ENCODE measurements at places on chromosomes 13 and 19.

GRCh38 chr13:59043016-59043415 lies 1120.7 kb downstream of the DIAPH3 start:
- no peak for DNase-seq

- no peak for DNase-seq
Observed at GRCh38 chr13:43495732-43496131, 291.0 kb downstream of the ENOX1 start.

DNA sequence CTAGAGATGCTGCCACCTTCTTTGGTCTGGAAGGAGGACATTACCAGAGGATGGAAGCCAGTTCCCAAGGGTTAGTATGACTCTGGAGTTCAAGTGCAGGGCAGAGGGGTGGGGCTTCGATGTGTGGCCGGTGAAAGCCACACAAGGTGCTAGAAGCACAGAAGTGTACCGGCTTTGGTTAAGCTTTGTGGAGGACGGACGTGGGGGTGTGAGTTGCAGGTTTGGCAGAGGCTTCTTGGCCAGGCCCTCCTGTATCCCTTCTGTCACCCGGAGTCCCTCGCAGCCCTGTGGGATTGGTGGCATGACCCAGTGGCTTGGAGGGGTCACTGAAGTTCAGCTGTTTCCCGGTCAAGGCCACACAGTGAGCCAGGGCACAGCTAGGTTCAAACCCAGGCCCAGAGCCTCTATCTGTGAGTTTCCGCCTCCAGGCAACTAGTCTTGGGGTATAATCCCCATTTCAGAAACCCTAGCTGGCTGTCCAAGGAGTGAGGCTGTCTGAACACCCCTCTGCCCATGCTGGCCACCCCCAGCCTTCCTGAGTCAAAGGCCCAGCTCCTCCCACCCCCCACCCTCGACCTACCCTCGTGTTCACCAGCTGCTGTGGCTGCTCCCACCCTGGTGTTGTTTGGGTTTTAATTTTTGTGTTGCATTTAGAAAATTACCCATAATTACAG lies 4.6 kb upstream of the SSBP4 start:
- DNase-seq, result no peak

DNA sequence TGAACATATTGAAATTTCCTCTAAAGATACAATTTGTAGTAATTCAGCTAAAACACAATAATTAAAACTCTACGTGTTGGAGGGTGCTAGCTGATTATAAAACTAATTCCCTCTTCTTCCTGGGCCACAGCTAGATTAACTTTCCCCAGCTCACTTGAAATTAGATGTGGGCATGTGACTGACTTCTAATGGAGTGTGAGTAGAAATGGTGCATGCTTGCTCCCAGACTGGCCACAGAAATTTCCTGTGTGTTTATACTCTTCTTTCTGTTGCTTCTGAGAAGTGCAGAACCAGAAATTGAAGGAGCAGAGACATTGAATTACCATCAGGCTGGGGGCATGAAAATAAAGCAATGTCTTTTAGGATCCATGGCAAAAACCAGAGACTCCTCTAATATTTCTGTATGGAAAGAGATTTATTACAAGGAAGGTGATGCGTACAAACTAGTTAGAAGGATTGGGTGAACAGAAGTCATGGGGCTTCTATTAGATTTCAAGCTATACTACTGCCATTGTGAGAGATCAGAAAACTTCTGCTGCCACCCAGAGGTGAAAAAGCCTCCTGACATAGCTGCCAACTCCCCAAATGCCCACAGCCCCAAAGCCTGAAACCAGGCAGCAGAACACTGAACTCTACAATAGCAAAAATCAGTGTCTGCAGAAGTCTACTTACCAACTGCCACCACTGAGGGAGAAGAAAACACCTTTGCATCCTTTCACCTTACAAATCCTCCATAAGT lies 379.2 kb upstream of the MIR17HG start:
- DNase-seq, result no peak

GRCh38 chr13:26562512-26562890 lies 5.0 kb downstream of the WASF3 start:
- no peak for DNase-seq

DNA sequence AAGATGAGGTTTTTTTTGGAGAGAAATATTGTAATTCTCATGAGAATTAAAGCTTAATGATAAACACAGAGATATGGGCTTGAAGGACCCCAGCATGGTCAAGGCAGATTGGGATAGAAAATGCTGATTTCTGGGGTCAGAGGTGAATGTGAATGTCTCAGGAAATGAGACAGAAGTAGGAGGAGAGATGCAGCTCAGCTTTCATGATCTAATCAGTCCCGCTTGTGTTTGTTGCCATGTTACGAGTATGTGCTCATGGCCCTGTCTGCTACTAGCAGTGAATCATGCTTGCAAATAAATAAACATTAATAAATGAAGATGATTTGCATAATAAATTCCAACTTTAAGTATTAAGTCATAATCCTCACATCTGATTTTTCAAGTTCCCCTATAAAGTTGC lies 23.0 kb upstream of the NDFIP2 start:
- DNase-seq, result peak; percentile 22

- DNase-seq, result peak; percentile 67
Observed at GRCh38 chr19:43555185-43555770, 20.0 kb downstream of the XRCC1 start.

DNA sequence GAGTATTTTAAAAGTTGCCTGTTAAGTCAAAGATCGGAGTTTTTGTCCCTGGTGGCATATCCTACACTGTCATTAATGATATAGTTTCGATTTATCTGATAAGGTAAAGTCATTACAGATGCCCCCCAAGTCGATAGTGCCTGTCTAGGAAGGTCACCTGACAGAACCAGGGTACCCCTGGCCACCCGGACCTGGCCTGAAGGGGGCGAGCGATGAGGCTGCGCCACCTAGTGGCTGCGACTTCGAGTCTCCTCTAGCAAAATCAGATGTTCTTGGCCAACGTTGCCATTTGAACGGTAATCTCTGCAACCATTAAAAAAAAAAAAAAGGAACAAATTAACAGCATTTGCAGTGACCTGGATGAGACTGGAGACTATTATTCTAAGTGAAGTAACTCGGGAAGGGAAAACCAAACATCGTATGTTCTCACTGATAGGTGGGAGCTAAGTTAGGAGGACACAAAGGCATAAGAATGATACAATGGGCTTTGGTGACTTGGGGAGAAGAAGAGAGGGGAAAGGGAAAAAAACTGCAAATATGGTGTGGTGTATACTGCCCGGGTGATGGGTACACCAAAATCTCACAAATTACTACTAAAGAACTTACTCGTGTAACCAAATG lies 565.1 kb downstream of the LIG4 start:
- peak; percentile 37 for DNase-seq

DNA sequence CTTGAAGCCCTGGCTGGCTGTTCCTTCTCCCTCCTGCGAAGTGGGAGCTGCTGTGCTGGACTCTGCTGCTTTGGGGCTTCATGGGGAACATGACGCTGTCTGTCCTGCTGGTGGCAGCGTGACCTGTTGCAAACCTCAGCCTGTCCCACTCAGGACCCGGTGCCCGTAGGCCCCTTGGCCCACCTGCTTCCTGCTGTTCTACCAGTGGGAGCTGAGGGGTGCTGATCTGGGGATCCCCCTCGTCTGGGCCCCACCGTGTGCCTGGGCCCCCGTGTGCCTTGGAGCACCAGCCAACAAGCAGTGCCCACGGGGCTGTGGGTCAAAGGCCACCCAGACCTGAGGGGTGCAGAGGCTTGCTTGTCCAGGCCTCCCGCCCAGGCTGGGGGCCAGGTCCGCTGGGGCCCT lies 5.3 kb downstream of the SPPL2B start:
- no peak for DNase-seq

DNA sequence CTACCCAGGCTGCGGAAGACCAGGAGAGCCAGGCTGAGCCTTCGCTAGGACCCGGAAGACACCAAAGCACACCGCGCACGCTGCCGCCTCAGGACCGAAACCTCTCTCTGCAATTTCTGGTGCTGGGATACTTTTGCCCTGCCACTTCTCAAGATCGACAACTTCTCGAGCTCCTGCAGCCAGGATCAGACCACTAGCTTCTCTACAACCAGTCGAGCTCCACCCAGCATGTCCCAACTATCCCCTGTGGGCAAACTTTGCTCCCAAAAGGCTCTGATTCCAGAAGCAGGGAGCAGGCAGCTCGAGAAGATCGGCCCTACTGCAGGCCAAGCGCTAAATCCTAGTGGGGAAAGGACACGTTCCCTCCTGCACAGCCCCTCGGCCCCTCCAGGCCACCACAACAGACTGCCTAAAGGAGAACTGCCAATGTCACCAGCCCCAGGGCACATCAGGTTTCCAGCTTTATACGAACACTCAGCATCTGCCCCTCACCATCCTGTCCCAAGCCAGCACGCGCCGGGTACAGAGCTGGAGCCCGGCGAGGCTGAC lies 979 bp downstream of the AKAP8 start:
- DNase-seq, result peak; percentile 41
